ENCODE measurements at places on chromosomes 6 and 20. TPM values are rescaled to one million over a fixed set of nuclear protein-coding genes. Genes with fewer than 3 reads are reported as not detected.

Gene BMP2
- polyA plus RNA-seq, result 0.78 TPM

DNA sequence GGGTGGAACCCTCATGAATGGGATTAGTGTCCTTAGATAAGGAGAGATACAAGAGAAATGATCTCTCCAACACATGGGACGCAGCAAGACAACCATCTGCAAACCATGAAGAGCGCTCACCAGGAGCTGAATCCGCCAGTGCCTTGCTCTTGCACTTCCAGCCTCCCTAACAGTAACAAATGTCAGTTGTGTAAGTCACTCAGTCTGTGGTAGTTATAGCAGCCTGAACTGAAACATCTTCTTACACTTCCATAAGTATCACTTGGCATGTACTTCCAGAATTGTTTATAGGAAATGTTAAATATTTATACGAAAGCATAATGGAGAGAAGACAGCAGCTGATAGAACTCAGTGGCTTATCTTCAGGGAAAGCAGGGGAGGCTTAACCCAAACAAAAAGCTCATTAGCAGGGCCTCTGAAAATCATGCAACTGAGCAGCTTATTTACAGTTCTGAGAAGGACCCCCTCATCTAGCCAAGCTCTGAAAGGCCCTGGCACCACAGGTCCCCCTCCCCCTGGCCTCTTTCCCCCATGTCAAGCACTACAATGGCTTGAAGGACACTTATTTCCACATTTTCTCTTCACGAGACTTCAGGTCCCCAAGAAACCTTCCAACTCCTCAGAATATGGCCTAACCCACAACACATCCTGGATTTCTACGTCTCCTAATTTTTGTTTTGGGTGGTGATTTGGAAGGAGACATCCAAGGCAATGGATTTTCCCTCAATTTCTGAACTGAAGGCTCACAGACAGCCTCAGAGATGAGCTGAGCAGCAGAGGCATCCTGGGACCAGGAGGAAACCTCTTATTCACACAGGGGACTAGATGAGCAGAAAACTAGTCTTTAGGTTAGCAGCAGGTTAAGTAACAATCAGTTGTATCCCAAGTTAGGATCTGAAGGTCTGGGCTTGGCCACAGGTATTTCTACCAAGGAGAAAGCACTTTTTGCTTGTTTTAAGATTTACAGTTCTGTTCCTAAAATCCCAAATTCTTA lies 49.1 kb downstream of the GCLC start:
- DNase-seq, result no peak

Gene PRKN
- 1.5 TPM for polyA plus RNA-seq

GRCh38 chr6:100944644-100945043 lies 63.5 kb upstream of the ASCC3 start:
- DNase-seq, result no peak

DNA sequence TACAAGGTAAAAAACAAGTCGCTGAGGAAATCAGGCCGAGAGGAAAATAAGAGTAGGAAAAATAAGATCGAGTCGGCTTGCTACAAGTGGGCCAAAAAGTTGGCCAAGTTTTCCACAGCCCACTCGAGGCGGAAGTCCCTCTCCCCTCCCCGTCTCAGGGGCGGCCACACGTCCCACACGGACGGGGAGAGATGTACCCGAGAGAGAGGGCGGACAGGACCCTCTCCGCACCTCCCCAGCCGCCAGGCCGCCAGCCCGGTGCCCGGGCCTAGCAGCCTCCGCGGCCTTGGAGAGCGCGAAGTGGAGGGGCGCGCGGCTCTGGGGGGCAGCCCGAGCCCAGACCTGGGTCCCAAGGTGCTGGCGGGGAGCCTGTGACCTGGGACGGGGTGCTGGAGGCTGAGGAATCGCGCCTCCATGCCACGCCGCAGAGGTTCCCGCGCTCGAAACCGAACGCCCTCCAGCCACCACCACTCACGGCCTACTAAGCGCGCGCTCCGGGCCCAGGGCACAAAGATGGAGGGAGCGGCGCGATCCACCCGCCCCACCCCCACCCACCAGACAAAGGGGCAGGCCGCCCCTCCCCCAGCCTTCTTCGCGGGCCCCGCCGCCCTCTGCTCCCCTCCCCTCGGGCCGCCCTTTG lies 1.9 kb upstream of the HMGA1 start:
- DNase-seq, result no peak

Gene RAD21L1
- not detected for polyA plus RNA-seq

DNA sequence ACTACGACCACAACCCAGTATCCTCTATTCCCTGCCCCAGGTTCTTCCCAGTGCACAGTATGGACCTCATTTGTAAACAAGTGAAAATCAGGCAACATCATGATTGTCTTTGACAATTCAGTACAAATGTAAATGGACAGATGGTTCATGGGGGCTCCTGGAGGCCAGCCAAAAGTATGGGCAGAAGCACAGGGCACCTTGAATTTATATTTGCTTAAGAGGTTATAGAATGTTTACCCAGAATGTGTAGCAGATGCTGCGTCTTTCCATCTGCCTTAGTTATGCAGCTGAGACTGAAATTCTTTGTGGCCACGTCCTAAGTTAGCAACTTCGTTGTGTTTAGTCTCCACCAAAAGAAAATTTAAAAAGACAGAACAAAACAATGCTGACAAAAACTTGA lies 559.6 kb upstream of the NRSN1 start:
- DNase-seq, result no peak

DNA sequence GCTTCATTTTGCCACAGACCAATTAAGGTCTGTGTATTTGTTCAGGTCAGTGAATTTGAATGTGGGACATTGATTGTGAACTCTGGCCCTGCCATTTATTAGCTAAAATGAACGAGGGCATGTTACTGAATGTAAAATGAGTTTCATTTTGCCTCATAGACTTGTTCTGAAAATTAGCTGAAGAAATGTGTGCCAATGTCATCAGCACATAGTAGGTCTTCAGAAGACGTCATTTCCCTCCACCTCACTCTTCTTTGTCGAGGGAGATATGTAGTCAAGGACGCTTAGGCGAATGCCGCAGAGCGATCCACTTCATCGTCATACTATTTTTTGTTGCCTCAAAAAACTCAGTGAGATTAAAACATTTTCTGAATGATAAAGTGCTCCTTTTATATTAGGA lies 291.7 kb downstream of the SMOC2 start:
- no peak for DNase-seq

Gene ZNF165
- 0.31 TPM for polyA plus RNA-seq

DNA sequence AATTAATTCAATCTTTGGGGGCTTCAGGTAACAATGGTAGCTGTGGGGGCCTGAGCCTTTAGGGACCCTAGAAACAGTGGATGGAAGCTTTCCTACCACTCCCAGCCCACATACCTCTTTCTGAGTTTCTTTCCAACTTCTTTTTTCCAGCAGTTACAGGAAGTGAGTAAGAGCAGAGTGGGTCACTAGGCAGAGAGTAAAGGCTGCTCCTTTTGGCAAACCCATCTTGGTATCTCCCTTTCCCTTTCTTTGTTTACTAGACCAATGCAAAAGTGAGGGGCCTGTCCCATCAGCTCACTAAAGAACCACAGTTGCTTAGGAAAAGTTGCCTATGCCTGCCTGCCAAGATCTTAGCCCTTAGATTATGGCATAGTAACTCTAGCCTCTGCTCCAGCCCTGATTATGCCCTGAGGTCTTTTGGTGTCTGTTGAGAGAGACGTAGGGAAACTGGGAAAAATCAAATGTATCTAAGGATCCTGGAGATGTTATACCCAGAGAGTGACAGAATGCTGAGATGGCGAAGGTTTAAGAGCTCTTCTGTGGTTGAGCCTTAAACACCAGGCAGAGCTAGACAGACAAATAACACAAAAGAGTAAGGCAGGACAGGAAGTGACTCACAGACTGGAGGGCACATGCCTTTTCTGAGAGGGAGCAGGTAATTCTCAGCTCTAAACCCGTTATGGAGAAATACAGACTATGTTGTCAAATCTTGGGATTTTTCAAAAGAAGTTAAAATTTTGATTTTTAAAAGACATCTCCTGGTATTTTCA lies 31.3 kb downstream of the TRMT6 start:
- DNase-seq, result no peak

Gene PAK5
- not detected for polyA plus RNA-seq

Gene ETV7
- polyA plus RNA-seq, result 0.09 TPM

DNA sequence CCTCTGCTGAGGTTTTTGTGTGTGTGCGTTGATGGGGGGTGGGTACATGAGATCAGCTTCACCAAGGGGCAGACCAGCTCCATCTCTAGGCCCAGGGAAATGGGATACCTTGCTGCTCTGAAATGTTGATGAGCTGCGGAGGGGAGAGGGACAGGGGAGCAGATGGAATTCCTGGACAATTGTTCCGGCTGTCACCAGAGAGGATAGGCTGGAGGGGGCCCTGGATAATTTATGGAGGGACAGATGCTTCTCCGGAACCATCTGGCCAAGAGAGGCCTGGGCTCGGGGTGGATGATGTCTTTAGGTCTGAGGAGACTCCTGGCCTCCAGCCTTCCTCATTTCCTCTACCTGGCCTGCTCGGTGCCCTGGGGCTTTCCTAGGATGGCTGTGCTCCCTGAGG lies 1.9 kb upstream of the TJAP1 start:
- no peak for DNase-seq

GRCh38 chr6:86380571-86381125 lies 556.7 kb upstream of the HTR1E start:
- DNase-seq, result no peak

- DNase-seq, result no peak
Measured at GRCh38 chr6:22848121-22848520, 278.8 kb downstream of the HDGFL1 start.

GRCh38 chr20:46192376-46192944 lies 74.3 kb downstream of the CD40 start:
- DNase-seq, result no peak

Gene MOCS1
- 17.3 TPM for polyA plus RNA-seq

- no peak for DNase-seq
Measured at GRCh38 chr20:5822569-5822968, 72.4 kb downstream of the SHLD1 start.

GRCh38 chr6:74333406-74333805 lies 637.4 kb downstream of the CD109 start:
- DNase-seq, result no peak

DNA sequence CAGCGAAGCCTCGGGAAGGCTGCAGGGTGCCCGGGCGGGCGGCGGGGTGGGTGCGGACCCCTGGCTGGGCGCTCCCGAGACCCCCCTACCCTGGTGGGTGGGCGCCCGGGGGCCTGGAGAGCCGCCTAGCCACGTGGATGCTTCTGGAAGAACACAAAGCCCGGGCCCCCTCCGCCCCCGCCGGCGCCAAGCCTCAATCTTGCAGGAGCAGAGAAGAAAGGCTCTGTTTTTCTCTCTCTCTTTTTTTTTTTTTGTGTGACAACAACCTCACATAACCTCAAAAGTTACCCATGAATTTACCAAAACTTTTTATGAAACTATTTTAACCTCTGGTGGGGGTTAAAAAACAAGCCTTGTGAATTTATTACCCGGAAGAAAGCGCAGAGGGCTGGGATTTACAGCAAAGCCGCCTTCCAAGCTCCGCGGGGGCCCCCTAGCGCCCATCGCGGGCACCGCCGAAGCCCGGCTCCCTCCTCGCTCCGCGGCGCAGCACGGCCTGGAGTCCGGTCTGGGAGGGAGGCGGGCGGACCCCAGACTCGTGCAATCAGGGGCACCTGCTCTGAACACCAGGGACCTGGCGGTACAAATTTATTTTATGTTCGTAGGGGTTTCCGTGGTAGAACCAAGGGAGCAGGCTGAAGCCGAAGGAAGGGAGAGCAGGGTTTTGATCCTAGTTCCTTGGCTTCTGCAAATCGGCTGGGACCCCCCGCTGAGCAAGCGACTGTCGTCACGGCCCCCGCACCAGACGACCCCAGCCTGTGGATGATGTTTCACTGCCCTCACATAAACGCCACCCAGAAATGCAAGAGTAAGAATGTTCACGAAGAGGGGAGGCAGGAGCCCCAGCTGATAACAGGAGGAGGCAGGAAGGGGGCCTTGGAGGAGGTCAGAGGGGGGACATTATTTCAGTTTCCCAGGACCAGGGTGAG lies 58.9 kb downstream of the ZNF831 start:
- DNase-seq, result peak; percentile 81

Gene CLIC5
- polyA plus RNA-seq, result 30.2 TPM

DNA sequence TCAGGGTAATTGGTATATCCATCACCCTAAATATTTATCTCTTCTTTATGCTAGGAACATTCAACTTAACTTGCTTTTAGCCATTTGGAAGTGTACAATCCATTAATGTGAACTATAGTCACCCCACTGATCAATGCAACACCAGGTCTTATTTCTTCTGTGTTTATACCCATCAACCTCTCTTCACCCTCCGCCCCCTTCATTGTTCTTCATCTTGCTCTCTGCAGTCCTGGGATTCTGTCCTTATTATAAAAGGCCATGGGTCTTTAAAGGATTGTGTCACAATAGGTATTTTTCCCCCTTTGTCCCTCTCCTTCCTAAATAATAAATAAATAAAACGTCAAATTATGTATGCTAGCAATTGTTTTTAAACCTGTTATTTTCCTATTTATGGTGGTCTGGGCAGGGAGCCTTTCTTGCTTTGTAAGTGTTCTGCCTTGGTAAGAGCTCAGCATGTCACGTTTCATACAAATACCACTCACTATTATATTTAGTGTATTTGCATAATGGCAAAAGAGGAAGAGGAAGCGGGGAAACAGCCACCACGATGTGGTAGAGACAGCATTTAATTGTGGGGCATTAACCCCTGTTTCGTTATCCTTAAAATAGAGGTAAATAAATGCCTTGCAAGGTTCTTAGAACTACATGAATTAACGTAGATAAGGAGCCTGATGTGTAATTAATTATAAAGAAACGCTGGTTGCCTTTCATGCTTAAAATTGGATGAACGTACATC lies 1.9 kb downstream of the ABRACL start:
- DNase-seq, result no peak

Gene EFCAB8
- not detected for polyA plus RNA-seq

DNA sequence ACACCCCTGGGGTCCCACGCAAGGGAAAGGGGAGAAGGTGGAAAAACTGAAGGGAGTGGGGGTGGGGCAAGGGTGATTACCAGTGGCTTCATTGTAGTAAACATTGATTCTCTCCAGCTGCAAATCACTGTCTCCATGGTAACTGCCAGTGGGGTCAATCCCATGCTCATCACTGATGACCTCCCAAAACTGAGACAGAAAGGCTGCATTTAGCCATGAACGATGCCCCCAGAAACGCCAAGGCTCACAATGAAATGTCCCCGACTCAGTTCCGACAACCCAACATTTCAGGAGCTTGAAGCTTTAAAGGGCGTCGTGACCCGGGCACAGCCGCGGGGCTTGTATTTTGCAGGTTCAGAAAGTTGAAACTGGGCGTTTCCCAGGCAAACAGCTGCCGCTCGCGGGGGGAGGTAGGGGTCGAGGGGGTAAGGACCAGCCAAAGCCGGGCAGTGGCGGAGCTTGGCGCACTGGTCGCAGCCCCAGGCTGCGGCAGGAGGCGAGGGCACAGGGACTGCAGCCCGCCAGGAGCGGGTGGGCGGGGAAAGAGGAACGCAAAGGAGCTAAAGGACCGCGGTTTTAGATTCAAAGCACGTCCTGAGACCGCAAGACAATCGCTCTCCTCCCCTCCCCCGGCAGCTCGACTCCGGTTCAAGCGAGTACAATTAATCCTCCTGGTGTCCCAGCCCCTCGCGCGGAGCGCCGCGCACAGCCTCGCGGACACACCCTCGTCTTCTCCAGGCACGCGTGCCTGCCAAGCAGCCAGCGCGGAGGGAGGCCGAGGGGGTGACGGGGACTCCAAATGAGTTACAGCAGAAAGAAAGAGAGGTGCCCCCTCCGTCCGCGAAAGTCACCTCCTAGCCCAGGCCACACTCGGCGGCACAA lies 731 bp downstream of the TUBB2B start:
- peak; percentile 63 for DNase-seq

- DNase-seq, result no peak
Measured at GRCh38 chr20:63166193-63167020, 49.5 kb downstream of the YTHDF1 start.

Data from psoas muscle (tissue), 8 donors.